ENCODE measurements at places on chromosomes 16 and 17. TPM values are rescaled to one million over a fixed set of nuclear protein-coding genes. Genes with fewer than 3 reads are reported as not detected.

- DNase-seq, result no peak
These were observed 20.1 kb upstream of the ZNF423 start for GRCh38 chr16:49875806-49876715.

DNA sequence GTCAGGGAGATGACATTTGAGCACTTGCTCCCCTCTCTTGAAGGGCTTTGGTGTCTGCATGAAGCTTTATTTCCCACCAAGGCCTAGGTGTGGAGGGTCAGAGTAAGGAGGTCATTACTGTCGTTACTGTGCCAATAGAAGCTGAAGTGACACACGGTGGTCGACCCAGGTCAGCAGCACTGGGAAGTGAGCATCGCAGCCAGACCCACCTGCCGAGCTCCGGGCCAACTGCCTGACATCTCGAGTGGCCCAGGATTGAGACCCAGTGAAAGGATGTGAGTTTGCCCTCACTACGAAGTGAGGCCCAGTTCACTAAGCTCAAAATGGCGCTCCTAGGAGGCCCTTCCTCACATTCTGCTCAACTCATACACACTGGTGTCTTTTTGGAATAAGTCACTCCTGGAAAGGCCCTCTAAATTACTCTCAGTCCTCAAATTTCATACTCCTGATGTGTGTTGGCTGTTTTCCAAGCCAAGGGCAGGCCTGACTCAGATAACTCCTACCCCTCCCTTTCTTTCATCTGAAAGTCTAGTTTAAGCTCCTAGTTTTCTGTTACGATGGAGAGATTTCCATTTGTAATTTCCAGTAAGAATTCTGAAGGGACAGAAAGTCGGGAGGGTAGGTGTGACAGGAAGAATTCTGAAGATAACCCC lies 200.4 kb downstream of the LGALS9B start:
- DNase-seq, result no peak

PNPO gene
- 28.2 TPM for total RNA-seq

PDPR gene
- total RNA-seq, result 33.5 TPM

CASKIN1 gene
- 0.06 TPM for total RNA-seq

CBFB gene
- total RNA-seq, result 48.7 TPM

All from mesenteric fat pad (tissue), 1 donor.